ENCODE measurements at places on chromosomes 7 and 10.

GRCh38 chr10:132945894-132946255, 3.5 kb upstream of the CFAP46 start:
- no peak for DNase-seq

DNA sequence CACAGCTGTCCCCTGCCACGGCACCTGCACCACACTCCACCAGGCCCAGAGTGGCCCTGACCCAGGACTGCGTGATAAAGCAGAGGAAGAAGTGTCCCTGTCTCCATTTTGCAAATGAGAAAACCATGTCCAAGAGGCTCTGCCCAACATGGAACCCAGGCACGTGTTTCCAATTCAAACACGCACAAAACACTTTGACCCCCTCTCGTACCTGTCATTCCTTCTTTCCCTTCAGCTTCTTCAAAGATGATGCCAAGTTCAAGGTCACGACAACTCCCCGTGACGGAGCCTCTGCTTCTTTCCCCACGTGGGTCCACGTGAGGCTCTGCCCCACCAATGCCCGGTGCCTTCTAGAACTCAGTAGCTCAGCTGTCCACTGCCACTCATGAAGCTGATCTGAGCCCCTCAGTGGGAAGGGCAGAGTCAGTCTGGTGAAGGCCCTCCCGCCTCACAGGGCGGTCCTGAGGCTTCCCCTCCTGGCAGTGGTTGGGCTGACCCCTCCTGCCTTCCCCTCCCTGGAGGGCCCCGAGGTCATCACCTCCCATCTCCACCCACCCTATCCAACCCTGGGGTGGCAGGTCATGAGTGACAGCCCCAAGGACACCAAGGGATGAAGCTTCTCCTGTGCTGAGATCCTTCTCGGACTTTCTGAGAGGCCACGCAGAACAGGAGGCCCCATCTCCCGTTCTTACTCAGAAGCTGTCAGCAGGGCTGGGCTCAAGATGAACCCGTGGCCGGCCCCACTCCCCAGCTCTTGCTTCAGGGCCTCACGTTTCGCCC, 19.0 kb downstream of the CALML5 start:
- DNase-seq, result no peak

- no peak for DNase-seq
These were observed 336.0 kb upstream of the PCDH15 start for GRCh38 chr10:55137063-55137462.

DNA sequence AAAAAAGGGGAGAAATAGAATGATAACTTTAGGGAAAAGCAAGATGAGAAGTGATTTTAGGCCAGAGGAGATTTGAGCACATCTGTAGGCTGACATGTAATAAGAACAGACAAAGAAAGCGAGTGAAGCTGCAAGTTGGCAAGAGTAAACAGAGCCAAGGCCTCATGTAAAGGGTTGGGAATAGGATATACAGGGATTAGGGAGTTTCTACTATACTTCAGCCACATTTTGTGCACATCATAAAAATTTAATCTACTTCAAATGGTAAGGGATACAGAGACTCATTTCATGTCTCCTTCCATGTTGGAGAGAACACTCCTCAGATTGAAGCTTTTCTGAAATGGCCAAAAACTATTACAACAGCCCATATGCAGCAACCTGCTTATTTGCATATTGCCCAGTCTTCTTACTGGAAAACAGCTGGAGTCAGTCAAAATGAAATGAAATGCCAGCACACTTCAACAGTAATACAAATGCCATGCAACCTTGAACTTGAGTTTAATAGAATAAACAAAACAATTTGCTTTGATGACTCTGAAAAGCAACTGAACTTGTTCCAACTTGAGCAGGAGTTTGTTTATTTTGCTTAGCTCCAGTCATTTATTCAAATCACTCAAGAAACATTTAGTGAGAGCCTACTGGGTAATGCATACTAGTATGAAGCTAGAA, 49.9 kb downstream of the NRCAM start:
- no peak for DNase-seq

- DNase-seq, result no peak
These were observed 6.7 kb upstream of the COA1 start for GRCh38 chr7:43735802-43736603.

GRCh38 chr10:62869958-62870357, 53.8 kb upstream of the EGR2 start:
- no peak for DNase-seq

DNA sequence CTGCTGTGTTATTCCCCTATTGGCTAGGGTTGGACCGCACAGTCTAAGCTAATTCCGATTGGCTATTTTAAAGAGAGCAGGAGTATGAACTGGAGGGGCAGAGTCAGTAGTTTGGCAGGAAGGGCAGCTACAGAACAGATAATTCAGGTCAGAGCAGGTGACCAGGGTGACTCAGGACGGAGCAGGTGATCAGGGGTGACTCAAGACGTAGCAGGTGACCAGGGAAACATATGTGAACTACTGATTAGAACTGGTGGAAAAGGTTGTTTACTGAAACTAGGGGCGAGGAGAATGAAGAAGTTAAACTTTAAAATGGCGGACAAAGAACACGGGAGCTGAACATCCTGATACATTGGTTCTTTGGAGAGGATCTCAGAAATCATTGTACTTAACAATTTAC, 102.3 kb downstream of the CCDC7 start:
- DNase-seq, result no peak

- DNase-seq, result no peak
These were observed 271.0 kb downstream of the POU6F2 start for GRCh38 chr7:39248692-39249090.

DNA sequence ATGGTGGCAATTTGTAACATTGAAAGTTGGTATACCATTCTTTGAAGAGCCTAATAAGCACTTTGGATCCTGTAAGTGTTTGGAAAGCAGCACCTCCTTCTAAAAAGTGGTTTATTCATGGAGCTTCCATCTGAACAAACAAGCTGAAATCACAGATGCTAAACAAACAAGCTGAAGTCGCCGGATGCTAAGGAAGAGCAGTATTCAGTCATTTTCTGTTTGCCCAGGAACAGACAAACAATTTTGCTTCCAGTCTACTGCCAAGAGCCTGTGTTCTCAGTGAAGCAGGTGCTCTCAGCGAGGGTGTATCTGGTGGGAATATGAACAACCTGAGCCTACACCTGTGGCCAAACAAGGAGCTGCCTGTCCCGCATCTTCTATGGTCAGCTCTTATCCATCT, 6.3 kb downstream of the COL28A1 start:
- DNase-seq, result no peak

GRCh38 chr10:129165076-129165720, 301.8 kb upstream of the MGMT start:
- DNase-seq, result no peak

GRCh38 chr10:3141351-3142005, 31.1 kb downstream of the PITRM1 start:
- no peak for DNase-seq

- DNase-seq, result no peak
These were observed 498.3 kb downstream of the CCSER2 start for GRCh38 chr10:84826704-84827103.

GRCh38 chr7:38920731-38921130, 11.7 kb upstream of the VPS41 start:
- no peak for DNase-seq

DNA sequence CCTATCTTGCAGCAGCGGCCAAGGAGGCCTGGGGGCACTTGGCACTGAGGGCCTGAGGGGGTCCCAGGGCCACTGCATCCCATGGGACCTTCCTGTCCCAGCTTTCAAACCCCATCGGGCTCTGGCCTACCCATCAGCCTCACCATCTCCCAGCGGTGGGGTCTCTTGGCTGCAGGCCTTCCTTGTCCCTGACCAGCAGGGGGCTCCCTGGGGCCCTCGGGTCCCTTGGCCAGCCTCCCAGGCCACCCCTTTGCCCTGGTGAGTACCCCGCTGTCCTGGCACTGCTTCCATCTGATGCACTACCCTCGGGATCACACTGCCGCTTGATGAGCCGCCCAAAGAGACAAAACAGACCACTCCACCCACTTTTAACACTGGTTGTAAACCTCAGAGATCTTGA, 43.5 kb downstream of the YKT6 start:
- DNase-seq, result no peak

DNA sequence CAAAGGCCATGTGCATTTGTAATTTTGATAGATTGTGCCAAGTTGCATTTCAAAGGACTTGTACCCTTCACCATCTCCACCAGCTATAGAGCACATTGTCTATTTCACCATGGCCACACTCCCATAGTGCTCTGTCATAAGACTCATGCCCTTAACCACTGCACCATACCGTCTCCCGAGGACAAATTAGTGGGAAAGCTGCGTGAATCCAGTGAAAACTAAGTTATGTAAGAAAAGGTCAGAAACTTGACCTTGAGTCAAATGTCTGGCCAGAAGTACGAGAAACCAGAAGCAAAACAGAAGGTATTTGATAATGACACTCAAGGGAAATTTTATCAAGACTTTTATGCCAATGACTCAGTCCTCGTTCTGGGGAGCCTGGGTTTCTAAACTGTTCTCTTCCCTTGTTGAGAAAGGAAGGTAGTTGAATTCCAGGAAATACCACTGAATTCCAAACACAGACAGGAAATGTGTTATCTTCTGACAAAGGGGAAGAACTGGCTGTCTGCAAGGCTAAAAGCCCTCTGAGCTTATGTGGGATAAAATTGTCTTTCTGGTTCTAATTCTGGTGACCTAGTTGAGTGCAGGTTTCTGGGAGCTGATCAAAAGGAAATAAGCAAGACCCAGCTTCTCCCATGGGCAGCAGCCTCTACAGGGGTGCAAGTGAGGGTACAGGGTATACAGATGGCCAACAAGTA, 49.7 kb downstream of the CDK1 start:
- DNase-seq, result no peak

- no peak for DNase-seq
These were observed 67.1 kb downstream of the PIP4K2A start for GRCh38 chr10:22647244-22647643.

- DNase-seq, result no peak
These were observed 72.4 kb downstream of the DNAJB6 start for GRCh38 chr7:157409149-157409752.

GRCh38 chr7:75758491-75758890, 13.5 kb downstream of the CCL26 start:
- no peak for DNase-seq

GRCh38 chr10:17649052-17649451, 5.1 kb downstream of the STAM start:
- DNase-seq, result no peak

DNA sequence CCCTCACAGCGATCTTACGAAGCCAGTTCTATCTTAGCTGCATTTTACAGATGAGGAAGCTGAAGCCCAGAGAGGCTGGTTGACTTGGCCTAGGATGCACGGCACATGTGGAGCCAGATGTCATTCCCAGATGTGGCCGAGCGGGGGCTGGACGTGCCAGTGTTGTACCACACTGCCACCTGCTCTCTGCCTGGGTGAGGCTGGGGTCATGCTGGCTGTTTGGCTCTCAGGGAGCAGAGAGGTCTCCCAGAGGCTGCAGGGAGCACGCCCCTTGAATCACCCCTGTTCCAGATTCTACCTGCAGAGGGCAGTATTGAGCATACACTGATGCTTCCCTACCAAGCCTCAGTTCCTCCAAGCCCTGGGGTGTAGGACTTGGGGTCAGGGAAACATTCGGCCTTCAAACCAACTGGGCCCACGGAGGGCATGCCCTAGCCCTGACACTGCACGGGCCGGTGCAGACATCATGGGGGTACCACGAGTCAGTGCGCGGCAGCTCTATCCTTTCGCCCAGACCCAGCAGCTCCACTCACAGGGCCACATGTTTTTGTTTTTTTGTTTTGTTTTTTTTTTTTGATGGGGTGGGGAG, 3.8 kb upstream of the GTF2IRD1 start:
- no peak for DNase-seq

GRCh38 chr7:7919449-7919945, 49.1 kb upstream of the GLCCI1 start:
- DNase-seq, result no peak

DNA sequence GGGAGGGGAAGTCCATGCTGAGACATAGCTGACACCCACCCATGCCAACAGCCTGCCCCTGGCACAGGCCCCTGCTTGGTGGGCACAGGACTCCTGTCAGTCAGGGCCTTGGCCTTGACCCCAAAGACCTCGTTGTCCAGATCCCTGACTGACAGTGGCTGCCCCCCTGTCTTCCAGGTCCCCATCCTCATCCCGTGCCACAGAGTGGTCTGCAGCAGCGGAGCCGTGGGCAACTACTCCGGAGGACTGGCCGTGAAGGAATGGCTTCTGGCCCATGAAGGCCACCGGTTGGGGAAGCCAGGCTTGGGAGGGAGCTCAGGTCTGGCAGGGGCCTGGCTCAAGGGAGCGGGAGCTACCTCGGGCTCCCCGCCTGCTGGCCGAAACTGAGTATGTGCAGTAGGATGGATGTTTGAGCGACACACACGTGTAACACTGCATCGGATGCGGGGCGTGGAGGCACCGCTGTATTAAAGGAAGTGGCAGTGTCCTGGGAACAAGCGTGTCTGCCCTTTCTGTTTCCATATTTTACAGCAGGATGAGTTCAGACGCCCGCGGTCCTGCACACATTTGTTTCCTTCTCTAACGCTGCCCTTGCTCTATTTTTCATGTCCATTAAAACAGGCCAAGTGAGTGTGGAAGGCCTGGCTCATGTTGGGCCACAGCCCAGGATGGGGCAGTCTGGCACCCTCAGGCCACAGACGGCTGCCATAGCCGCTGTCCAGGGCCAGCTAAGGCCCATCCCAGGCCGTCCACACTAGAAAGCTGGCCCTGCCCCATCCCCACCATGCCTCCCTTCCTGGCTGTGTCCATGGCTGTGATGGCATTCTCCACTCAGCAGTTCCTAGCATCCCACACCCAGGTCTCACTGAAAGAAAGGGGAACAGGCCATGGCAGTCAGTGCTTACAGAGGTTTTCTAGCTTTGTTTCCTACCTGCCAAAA, 197.2 kb downstream of the EBF3 start:
- no peak for DNase-seq

GRCh38 chr7:154306036-154306435, 253.8 kb downstream of the DPP6 start:
- no peak for DNase-seq

Measured in GM04504 (cell line).